ENCODE measurements at places on chromosomes 2 and 18.

- no peak for DNase-seq
Observed at GRCh38 chr2:181235683-181236459, 221.3 kb upstream of the ITGA4 start.

DNA sequence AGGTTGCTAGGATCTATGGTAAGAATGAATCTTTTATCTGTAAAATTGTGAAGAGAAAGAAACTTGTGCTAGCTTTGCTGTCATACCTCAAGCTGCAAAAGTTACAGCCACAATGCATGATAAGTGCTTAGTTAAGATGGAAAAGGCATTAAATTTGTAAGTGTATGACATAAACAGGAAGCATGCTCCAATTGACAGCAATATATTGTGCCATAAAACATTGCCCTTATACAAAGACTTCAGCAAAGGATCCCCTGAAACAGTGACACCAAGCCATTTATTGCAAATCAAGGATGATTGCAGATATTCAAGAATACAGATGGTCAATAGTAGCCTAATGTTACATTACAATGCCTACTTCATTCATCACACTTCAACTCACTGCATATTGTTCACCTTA, 283.1 kb downstream of the CPS1 start:
- no peak for DNase-seq

DNA sequence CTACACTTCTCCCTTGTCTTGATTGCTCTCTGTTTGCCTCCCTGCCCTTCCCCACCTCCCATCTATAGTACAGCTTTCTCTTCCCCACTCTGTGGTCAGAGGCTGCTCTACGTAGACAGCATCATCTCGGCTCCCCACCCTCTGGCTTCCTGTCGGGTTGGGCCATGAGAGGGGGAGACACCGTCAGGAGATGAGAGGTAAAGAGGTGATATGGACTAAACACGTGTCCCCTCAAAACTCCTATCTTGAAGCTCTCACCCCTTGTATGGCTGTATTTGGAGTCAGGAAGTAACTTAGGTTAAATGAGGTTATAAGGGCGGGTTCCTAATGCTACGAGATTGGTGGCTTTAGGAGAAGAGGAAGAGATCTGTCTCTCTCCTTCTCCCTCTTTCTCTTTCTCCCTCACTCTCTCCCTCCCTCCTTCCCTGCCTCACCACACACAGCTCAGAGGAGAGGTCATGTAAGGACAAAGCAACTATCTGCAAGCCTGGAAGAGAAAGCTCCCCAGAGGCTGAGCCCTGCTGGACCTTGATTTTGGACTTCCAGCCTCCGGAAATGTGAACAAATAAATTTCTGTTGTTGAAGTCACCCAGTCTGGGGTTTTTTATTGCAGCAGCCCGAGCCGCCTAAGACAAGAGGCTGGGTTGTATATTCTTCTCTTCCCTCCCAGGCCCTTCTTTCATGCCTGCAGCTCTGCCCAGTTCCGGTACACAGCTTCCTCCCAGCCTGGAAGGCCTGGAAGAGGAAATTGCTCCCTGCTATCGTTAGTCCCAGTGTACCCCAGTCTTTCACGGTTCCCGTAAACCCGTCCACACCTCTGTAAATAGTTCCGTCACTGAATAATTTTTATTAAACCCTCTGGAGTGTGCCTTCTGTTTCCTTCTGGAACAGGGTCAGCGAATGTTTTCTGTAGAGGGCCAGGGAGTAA, 138.0 kb downstream of the AKAIN1 start:
- no peak for DNase-seq

- no peak for DNase-seq
Observed at GRCh38 chr18:46336278-46337111, 232.3 kb downstream of the HAUS1 start.
